ENCODE measurements at places on chromosomes 6 and 20.

GRCh38 chr6:137763886-137764285 is 103.2 kb upstream of the TNFAIP3 start:
- DNase-seq, result no peak

DNA sequence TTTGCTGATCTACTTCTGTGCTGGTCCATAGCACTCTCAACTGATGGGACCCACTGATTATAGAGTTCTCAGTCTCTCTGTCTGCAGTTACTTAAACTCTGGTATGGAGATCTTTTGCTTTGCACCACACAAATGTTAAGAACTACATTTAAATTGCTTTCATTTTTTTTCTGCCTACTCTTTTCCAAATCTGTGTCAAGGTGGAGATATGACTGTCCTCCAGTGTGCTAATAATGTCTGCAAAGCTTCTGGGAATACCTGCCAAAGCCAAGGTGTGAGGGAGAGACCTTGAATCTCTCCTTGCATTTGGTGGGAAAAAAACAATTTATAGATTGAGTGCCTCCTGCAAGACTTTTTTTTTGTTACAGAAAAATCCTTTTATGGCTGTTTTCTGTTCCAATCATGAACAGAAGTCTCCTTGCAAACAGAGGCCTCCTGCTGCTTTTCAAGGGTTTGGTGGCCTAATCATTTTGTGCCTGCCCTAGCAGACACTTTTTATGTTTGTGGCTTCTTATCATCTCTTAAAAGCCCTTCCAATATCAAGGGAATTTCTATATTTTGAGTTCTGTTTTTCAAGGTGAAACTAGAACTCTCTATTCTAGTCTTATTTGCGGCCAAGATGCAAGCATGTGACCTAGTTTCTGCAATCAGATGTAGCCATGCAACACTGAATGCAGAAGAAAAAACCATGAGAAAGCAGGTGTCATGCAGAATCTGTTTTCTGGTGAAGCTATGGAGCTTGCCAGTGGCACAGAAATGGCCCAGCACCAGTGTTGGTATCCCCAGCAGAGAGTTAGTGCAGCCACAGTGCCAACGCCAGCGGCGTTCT is 23.2 kb upstream of the AKIRIN2 start:
- no peak for DNase-seq

DNA sequence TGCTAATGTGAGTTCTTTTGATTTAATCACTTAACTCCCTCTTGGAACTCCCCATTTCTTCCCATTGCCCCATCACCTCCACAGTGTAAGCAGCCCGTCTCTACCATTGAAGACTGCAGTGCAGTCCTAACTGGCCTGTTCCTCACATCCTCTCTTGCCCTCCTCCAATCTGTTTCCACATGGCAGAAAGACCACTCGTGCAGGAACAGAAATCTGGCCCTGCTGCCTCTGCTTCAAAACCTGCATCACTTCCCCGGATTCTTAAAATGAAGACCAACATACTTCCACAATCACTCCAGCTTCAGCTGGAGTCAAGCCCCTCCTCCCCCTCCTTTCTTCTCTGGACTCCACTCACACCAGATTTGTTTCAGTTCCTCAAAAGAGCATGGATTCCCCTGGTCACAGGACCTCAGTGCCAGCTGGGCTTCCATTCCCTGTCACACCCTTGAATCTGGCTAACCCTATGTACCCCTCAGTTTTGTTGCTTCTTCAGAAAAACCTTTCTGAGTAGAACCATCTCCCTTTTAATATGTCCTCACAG is 802.3 kb downstream of the MAFB start:
- DNase-seq, result no peak

- peak; percentile 62 for DNase-seq
Measured at GRCh38 chr6:21395121-21395520, 198.4 kb upstream of the SOX4 start.

GRCh38 chr6:144185133-144185836 is 35.0 kb downstream of the STX11 start:
- DNase-seq, result no peak

- DNase-seq, result peak; percentile 42
Measured at GRCh38 chr6:121666814-121667213, 231.4 kb downstream of the GJA1 start.

DNA sequence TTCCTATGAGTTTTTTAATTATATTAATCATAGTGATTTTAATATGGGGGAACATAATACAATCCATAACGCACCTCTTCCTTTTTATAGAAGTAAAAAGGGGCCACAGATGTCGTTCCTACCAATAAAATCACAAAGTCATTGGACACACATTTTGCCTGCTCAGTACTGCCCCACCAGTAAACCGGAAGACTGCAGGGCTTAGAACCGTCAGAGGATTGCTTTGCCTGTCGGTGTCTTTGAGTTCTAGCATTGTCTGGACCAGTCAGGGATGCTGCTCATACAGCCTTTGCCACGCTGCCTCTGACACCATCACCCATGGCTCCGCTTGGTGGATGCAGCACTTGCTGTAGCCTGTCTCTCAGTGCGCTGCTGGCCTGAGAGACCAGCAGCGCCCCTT is 853.6 kb downstream of the C6orf118 start:
- DNase-seq, result no peak

GRCh38 chr6:33492093-33492492 is 37.7 kb downstream of the ZBTB9 start:
- no peak for DNase-seq

DNA sequence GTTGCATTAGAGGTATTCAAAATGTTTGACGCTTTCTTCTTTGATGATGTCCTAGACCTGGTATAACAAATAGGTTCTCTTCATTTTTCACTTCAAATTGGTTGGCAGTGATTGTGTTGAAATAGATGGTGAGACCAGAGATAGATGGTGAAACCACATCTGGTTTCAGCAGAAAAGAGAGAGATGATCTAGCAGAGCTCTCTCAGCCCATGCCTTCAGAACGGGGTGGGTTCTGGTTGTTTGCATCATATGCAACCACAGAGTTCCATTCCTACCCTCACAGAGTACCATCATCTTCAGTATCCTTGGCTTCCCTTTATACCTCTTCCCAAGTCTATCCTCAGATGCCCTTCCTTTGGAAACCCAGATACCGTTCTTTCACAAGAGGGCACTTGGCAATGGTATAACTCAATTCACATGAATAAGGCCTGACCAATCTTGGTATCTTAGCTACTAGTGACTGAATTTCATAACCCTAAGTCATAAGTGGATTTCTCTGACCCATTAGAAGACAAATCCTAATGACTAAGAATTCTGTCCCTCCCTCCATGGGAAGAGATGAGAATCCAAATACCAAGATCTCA is 93.7 kb downstream of the UBE3D start:
- no peak for DNase-seq

DNA sequence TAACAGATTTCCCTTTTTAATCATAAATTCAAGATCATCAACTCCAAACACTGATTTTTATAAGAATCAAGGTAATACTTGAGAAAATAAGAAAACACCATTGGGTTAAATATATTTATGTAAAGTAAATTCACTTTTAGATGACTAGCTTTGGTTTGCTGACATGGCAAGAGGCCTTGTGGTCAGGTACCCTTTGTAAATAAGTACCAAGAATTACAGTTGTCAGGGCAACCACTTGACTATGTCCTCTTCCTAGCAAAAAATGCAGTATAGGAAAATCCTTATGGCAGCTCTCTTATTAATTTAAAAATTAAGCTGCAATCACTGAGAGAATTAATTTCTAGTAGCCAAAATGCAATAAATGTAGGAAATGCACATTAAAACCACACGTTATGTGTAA is 153.8 kb downstream of the INSM1 start:
- DNase-seq, result no peak

DNA sequence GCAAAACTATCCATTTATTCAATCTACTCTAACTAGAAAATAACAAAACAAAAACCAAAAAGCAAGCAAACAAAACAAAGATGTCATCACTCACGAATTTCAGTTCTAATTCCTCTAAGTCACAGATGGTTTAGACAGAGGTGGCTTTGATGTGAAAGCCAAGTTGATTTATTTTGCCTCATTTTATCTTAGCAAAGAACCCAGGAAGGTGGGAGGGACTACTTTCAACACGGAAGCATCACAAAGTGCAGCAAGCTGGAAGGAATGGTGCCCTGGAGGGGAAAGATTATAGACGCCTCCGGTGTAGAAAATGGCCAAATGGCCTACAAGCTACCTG is 88.4 kb downstream of the LAMP5 start:
- DNase-seq, result no peak

DNA sequence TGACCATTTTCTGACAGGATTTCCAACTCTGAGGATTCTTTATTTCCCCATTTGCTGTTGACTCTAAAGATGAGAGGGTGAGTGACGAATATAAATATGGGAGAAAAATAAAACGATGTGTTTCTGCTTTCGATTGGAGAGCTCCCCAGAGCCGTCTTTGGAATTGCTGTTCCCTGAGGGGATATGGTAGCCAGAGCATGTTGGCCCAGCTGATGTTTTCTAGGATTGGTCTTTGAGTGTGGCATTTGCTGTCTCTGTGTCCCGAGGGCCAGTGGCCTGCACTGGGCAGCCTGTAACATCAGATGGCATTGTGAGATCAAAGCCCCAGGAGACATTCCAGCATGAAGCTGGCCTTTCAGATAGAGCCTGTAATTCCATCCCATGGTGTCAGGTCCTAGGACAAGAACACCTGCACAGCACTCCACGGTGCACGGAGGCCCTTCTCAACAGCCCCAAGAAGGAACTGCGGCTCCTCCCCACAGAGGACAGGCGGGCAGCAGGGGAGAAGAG is 26.7 kb downstream of the PKIG start:
- DNase-seq, result no peak

DNA sequence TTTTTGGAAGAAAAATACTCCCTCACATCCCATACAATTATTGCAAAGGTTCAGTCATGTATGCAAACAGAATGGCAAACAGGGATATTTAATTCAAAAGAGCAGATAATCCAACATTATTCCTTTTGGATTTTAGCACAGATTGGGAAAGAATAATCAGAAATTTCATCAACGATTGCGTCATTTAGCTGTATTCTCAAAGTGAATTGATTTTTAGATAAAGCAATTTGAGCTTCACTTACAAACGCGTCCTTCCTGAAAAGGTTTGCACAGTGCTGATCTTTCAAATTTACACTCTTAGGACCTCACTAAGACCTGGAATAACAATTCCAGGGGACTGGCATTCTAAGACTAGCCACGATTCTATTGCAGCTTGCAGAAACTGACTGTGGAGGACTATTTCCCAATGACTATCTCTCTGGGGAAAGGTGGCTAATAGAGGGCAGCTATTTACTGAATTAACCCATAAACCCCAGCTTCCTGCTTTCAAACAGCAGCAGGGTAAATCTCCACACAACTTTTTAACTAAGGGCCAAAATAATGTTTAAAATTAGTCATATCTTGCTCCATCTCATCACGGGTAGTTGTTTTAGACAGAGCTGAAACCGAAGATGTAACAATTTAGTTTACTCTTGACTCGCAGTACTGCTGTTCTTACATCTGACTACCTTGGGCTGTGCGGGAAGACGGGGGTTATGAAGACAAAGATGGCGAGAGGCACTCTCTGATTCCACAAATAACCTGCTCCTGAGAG is 131.2 kb upstream of the FAM184A start:
- DNase-seq, result no peak

DNA sequence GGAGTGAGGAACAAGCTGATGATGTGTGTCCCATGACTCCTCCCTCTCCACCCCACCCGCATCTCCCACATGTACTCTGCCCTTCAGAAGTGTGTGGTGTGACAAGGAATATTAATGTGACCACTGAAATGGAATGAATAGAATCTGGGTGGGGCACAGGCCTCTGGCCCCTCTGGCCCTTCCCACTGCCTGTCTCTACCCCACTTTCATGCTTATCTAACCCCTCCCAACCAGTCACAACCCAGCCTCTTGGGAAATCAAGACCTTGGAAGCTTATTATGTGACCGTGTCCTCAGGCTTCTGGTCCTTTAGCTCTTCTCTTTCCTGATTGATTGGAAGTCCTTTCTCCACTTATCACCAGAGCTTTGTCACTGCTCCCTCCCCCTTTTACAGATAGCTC is 312.2 kb upstream of the SOX4 start:
- DNase-seq, result no peak

DNA sequence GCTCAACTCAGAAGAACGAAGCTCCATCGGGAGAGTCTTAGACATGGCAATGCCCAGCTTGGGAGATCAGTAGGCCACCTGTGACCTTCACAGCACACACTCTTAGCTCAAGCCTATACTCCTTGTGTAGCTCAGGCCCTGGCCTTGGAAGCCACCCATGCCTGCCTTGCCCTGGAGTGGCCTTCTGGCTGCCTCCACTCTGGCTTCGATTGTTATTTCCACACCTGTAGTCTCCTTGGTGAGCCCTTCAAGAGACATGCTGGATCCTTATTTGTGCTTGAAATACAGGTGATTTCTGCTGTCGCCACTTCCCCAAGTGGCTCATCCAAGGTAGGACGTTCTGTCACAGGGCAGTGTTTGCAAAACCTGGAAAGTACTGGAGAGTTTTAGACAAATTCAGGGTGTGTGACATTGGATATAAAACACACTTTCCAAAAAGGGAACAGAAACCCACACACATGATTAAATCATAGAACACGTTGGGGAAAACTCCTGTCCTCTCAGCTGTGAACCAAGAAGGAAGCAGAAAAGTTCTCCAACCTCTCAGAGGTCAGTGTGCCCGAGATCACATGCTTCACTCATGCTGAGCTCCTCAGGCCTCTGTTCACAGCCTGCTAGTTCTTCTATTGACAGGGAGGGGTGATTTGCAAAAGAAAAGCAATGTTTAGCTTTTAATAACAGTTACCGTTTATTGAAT is 391.8 kb downstream of the CDC5L start:
- no peak for DNase-seq

- DNase-seq, result no peak
Measured at GRCh38 chr6:41122373-41122772, 31.8 kb downstream of the TREML1 start.

DNA sequence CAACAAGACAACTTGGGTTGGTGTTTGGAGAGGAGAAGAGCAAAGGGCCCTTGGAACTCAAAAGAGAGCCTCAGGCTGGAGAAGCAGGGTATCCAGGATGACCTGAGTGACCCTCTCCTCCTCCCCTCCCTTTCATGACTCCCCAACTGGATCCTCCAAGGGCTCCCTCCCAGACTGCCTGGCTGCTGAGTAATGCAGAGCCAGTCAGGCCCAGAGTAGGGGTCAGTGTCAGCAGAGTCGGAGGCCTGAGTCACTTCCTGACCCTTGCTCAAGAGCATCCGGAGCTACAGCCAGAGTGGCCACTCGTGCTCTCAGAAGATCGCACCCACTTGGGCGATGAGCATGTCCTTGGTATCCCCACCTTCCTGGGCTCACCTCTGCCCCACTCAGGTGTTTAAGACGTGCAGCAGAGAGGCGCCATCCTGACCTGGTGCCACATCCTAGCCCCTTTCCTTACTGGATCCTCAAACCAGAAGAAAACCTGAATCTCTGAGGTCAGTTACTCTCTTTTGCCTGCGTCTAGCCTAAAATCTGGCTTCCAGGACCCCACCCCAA is 2.8 kb upstream of the MAPK13 start:
- DNase-seq, result no peak

GRCh38 chr20:18879262-18879661 is 65.7 kb downstream of the SCP2D1 start:
- DNase-seq, result no peak

GRCh38 chr6:81938014-81938856 is 185.8 kb upstream of the TENT5A start:
- DNase-seq, result peak; percentile 82
